ENCODE measurements at places on chromosomes 4 and X.

DNA sequence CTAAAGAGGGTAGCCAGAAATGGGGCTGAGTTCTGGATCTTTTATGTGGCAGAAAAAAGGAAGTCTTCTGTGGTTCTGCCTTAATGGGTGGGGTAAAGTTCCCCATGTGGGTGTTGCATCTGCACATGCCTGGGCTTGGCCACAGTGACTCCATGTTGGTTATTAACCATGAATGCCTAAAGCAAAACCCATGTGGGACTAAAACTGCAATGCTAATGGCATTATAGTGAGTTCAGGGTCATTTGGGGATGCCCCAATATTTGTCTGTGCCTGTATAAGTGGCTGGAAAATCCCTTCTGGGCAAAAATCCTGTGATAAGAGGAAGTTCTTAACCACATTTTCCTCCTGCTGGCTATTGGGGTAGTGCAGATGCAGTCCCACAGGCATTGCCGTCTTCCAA, 857.4 kb downstream of the FAT4 start:
- no peak for DNase-seq

- peak; percentile 17 for DNase-seq
Observed at GRCh38 chr4:138555108-138555507, 313.0 kb upstream of the SLC7A11 start.

GRCh38 chrX:150234126-150234525, 129.0 kb upstream of the MAMLD1 start:
- DNase-seq = no peak

GRCh38 chrX:46837558-46838485, 979 bp downstream of the RP2 start:
- peak; percentile 12 for DNase-seq

DNA sequence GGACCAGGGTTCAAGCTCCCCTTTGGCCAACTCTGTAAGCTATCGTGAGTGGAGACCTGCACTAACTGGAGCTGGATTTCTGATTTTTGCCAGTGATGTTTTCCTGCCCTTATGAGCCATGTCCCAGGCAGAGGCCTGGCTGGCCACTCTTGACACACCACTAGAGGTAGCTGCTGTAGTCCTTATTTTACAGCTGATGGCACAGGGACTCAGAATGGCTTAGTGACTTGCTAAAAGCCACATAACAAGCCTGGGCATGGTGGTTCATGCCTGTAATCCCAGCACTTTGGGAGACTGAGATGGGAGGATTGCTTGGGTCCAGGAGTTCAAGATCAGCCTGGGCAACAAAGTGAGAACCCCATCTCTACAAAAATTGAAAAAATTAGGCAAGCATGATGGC, 33.4 kb downstream of the CYTL1 start:
- DNase-seq = peak; percentile 60

All from WERI-Rb-1 (cell line).